ENCODE measurements at places on chromosomes 5 and 9.

GRCh38 chr5:152488869-152489268 is 83.8 kb upstream of the NMUR2 start:
- DNase-seq = no peak

DNA sequence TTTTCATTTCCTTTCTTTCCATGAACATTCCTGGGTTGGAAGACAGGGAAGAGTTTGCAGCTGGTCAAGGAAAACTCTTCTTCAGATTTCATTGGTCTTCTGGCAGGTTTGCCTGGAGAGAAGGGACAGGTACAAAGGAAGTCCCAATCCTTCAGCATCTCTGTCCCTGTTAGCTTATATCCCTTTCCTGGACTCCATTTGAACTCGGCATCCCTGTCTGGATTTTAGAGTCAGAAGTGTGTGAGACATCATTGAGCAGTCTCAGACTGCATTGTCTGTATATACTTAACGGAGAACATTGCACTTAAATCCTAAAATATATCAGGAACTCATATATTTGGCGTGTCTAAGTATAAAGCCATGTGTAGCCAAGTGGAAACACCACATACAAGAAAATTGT is 54.9 kb downstream of the ADGRV1 start:
- DNase-seq = no peak

- peak; percentile 23 for DNase-seq
Observed at GRCh38 chr9:135992486-135993408, 31.6 kb upstream of the UBAC1 start.

DNA sequence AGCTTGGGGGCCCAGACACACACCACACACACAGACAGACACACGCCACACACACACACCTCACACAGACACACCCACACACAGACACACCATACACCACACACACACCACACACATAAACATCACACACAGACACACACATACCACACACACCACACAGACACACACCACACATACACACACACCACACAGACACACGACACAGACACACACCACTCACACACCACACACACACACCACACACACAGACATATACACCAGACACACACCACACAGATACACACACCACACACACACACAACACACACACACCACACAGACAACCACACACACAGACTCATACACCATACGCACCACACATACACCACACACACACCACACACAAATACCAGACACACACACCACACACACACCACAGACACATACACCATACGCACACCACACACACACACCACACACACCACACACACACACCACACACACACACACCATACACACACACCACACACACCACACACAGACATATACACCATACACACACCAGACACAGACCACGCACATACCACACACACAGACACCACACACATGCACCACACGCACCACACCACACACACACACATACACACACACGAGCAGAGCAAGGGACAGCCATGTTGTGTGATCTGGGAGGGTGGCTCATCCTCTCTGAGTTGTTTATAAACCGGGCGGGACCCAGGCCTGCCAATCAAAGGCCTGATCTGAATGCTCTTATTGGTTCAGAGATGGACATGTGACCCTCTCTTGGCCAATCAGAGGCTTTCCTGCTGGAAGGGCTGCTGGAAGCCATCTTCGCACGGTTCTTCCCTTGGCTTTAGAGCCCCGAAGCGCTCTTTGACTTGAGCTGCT is 148.3 kb downstream of the GAPVD1 start:
- DNase-seq = no peak

DNA sequence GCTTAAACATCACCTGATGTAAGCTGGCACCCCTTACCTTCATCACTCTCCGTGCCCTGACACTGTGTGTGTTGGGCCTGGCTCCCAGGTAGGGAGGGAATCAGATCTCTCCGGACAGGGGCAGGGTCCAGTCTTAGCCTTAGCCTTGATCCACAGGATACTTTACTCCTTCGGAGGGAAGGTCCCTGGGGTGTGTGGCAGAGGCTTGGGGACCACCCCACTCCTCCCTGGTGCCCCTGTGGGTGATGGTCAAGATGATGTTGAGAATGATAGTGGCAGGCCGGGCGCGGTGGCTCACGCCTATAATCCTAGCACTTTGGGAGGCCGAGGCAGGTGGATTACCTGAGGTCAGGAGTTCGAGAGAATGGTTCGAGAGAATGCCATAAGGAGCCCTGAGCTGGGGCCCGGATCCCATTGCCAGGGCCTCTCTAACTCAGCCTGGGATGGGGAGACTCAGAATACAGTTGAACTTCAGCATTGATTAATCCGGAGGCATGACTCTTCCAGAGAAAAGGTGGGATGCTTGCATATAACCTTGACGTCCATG is 269.5 kb downstream of the HSPA4 start:
- no peak for DNase-seq

GRCh38 chr5:174337276-174338184 is 292.0 kb downstream of the NSG2 start:
- DNase-seq = no peak

DNA sequence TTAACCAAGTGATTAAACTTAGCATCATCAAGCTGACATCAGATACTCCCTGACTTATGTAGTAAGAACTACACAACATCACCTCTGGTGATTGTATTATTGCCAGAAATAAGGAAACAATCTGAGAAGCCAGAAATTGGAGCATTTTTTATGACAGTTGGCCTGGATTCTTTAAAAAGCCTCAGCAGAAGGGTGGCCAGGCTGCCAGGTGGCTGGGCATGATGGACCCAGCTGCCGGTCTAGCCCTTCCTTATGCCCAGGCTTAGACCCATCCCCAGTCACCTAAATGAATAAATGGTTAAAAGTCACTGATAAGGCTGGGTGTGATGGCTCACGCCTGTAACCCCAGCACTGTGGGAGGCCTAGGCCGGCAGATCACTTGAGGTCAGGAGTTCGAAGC is 12.8 kb downstream of the OR1K1 start:
- DNase-seq = no peak

- no peak for DNase-seq
Observed at GRCh38 chr9:14437354-14438231, 123.7 kb upstream of the NFIB start.

- DNase-seq = no peak
Observed at GRCh38 chr9:3150074-3150473, 306.2 kb upstream of the PUM3 start.

- DNase-seq = no peak
Observed at GRCh38 chr5:137665678-137666460, 70.0 kb downstream of the KLHL3 start.

DNA sequence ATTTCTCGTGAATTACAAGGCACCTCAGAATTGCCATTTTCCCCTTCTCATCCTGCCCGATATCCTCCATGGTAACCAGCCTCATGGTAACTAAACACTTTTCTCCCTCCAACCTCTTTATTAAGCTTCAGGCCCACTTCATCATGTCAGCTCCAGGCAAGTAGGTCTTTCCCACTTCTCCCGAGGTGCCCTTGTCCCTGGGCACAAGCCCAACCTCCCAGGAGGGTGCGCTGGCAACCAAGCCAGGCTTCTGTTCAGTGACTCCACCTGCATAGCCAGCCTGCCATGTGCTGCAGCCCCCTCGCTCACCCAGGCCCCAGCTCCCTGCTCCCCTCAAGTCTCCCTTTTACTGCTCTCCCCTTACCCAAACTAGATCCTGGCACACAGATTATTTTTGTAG is 47.4 kb upstream of the AFAP1L1 start:
- no peak for DNase-seq

- no peak for DNase-seq
Observed at GRCh38 chr5:74370168-74370567, 270.4 kb downstream of the ENC1 start.

- no peak for DNase-seq
Observed at GRCh38 chr5:5780253-5780652, 357.8 kb downstream of the ICE1 start.

GRCh38 chr5:65820373-65820772 is 98.4 kb downstream of the NLN start:
- DNase-seq = no peak

- no peak for DNase-seq
Observed at GRCh38 chr9:137988051-137988450, 110.5 kb downstream of the CACNA1B start.

- DNase-seq = no peak
Observed at GRCh38 chr9:130150779-130151382, 21.3 kb upstream of the NCS1 start.

DNA sequence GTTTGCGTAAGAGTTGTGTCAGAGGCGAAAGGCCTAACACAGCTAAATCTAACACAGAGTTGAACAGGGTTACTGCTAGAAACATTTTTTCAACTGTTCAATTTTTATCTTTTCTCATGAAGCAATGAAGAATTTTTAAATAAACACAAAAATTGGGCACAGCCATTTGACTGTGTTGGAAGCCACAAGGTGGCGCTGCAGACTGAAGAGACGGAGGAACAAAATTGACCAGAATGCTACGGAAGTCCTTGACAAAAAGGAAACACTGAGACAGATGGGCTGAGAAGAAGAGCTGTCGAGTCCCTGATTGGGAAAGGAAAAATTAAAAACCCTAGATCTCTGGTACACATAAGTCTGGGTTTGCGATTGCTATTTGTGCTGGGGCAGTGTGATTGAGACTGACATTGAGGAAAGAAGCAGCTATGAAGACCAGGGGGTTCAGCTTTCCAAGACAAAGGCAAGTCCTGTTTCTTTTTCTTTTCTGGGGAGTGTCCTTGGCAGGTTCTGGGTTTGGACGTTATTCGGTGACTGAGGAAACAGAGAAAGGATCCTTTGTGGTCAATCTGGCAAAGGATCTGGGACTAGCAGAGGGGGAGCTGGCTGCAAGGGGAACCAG is at the start of gene PCDHB9:
Gene PCDHB9, plus strand, starts transcription at position 265 of the 616 bp plus-strand sequence. Its CDS starts 158 bp downstream, at position 423.
- no peak for DNase-seq

- no peak for DNase-seq
Observed at GRCh38 chr9:90914868-90915483, 113.4 kb downstream of the SYK start.

- no peak for DNase-seq
Observed at GRCh38 chr5:96219580-96220281, 213.3 kb downstream of the PCSK1 start.

DNA sequence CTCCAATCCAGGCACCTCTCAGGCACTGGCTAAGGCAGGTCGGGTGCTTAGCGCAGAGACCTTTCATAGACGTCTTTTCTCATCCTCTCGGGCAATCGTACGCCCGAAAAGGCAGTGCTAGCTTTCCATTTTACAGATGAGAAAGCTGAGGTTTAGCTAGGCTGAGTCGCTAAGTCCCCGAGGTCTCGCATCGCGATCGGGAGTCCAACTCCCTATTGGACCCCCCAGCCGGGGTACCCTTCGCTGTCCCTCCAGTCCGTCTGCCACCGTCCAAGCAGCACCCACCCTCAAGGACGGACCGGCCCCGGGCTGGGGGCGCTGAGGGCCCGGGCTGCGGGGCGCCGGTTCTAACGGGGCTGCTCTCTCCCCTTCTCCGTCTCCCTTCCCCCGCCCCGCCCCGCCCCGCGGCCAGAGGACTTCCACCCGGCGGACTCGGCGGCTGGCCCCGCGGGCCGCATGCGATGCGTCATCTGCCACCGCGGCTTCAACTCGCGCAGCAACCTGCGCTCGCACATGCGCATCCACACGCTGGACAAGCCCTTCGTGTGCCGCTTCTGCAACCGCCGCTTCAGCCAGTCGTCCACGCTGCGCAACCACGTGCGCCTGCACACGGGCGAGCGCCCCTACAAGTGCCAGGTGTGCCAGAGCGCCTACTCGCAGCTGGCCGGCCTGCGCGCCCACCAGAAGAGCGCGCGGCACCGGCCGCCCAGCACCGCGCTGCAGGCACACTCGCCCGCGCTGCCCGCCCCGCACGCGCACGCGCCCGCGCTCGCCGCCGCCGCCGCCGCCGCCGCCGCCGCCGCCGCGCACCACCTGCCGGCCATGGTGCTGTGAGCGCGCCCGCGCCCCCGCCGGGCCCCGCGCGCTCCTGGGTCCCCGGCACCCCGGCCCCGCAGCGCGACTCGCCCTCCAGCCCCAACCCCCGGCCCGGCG is 12.5 kb upstream of the EXOSC2 start:
- no peak for DNase-seq

GRCh38 chr5:100860407-100860806 is 42.7 kb downstream of the ST8SIA4 start:
- DNase-seq = no peak

DNA sequence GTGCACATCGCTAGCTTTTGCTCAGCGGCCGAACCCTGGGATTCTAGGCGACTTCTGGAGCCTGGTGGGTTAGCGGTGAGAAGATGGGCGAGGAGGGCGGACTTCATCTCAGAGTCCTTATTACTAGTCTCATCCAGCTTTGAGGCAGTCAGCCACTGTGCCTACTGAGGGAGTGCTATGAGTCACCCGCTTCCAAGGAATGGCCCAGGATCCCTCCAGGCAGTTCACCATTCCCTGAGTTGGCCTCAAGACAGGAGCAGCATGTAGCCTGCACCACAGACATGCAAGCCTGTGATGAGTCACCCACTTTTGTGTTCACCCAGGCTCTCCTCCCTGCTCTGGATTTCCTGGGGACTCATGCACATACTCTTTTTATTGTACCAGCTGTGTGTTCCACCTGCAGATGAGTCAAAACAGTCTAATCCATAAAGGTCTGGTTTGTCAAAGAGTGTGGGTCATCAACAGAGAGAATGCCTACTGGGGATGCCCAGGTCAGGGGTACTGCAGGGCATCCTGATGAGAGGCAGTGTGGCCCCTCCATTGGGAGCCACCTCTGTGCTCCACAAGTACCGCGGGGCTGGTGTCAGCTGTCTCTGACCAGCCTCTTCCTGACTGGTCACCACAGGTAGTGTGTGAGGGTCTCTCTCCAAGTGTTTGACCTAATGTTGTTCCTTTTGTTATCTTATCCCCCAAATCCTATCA is 20.2 kb downstream of the SLC22A5 start:
- peak; percentile 97 for DNase-seq

- no peak for DNase-seq
Observed at GRCh38 chr5:174694611-174695010, 29.8 kb upstream of the MSX2 start.

- DNase-seq = peak; percentile 29
Observed at GRCh38 chr5:89255845-89256463, 373.0 kb upstream of the MEF2C start.

DNA sequence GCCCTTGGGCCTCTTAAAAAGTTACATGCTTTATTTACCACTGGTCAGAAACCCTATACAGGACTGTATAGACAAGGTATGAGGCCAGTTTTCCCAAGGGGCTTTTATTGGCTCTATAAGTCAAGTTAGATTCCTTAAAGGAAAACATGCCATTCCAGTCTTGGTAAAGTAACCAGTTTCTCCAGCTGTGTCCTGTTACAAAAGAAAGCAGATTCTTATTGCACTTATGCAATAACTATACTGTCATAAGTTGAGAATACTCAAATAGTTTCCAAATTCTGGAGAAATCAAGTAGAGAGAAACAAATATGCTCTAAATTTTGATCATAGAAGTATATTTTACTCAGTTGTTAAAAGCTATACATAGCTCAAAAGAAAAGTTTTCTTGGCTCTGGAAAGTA is 47.2 kb downstream of the PTGS1 start:
- DNase-seq = no peak

DNA sequence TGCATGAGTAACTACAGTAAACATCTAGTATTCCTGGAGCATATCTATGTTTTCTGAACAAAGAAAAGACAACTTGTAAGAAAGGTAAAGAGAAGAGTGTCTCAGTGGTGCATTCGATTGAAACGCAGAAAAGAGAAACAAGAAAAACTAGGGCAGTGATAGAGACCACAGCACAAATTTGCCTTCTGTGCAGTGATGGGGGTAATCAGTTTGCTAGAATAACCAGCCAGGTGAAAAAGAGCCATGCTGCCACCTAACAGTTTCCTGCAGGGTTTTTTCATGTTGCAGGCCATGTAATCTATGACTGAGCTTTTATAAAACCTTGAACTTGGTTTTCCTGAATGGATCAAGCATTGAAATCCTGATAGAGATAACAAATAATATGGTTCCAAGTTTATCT is 198.4 kb upstream of the MEF2C start:
- no peak for DNase-seq
